ENCODE measurements at places on chromosomes 4 and X.

DNA sequence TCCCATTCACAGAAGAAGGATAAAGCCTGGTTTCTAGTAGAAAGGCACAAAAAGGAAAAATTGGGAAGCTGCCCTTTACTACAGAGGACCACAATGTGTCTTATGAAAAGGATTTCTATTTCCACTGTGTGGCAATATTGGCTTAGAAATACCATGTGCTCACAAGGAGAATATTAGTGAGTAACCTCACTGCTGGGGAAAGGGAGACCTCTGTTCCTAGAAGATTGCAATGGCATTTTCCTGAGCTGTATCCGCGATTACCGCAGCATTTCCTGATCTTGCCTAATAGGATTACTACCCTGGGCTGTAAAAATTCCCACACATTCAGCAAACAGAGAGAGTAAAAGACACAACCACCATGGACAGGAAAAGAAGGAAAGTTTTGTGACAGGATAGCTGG, 308.8 kb upstream of the TECRL start:
- no peak for DNase-seq

DNA sequence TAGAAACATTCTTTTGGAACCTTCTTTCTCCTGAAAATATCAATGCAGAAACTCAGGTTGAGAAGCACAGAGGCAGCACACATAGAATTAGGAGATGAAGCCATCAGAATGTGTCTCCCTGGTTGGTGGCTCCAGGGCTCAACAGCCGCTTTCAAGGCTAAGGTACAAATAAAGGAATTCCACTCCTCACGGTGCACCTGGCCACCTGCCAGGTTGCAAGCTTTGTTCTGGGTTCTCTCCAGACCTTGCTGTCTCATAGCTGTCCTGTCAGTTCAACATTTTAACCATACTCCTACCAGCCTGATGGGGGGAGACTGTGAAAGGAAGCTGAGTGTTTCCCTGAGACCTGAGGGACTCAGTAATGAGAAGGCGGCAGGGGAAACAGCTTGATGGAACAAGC, 96.3 kb upstream of the HPF1 start:
- peak; percentile 42 for DNase-seq

- DNase-seq: no peak
Measured at GRCh38 chr4:54746218-54746617, 88.5 kb downstream of the KIT start.

DNA sequence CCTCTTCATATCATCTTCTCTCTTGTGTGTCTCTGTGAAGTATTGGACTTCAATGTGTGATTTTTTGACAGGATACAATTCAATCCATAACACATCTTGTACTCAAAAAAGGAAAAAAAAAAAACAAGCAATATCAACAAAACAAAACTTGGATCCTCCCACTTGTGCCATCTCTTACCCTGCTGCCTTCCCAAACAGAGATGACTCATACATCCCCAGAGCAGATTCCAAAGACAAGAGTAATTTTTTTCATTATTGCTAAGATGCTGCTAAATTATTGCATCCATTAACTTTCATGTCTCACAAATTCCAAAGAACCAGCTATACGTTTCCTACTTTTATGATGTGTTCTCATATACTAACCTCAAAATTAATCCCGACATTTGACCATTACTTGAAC, 479.2 kb downstream of the GBA3 start:
- DNase-seq: no peak

DNA sequence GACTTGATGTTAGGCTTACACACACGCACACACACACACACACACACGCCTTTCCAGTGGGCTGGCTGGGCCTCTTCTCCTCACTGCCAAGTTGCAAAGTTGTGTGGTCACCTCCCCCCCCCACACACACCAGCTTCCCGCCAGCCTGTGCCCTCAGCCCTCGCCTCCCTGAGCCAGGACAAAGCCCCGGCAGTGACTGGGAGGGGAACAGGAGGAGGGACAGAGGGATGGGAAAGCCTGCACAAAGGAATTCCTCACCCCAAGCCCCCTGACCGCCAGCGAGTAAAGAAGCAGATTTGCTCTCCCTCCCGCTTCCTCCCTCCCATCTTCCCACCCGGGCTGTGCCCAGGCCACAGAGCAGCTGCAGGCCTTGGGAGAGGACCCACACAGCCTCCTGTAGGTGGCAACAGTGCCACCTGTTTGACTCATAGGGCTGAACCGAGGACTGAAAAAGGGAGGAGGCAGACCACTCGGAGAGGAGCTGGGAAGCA, at the start of gene GDPD2:
TSS of gene GDPD2 (plus strand) at position 464 of the 491 bp plus-strand sequence. CDS start 1,671 bp downstream, outside the sequence.
- DNase-seq: peak; percentile 92

GRCh38 chr4:74682567-74683359, 111.6 kb downstream of the BTC start:
- DNase-seq: peak; percentile 79

GRCh38 chr4:65669111-65670019, 924 bp downstream of the EPHA5 start:
- DNase-seq: peak; percentile 7

DNA sequence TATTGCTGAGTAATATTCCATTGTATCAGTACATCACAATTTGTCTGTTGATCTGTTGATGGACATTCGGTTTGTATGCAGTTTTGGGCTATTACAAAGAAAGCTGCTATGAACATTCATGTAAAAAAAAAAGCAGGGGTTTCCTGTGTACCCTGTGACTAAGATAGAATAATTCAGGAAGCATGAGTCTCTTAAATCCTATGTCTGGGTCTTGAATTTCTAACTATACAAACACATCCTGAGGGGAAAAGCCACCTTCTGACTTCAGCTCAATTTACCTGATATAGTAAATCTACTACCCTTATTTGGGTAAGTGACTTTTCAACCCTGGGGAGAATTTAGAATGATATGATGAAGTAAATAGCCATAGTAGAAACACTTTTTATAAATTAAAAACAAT, 94.6 kb upstream of the FUNDC1 start:
- DNase-seq: no peak

GRCh38 chrX:148871422-148872160, 371.2 kb downstream of the AFF2 start:
- DNase-seq: no peak

GRCh38 chr4:90537491-90537890, 410.3 kb downstream of the CCSER1 start:
- DNase-seq: no peak

DNA sequence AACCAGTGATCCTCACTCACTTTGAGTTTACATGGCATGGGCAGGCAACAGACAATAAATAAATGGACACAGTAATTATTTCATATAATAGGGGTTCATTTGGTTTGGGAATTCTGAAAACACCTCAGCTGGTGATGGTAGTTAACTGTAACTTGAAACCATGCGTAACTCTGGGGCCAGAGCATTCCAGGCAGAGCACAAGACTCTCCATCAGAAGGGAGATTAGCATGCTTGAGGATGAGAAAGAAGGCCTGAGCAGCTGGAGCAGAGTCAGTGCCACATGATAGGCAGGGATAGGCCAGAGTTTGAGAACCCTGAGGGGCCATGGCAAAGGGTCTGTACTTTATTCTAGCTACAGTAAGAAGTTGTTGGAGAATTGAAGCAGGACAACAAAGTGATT, 56.3 kb upstream of the CXCL8 start:
- DNase-seq: no peak

DNA sequence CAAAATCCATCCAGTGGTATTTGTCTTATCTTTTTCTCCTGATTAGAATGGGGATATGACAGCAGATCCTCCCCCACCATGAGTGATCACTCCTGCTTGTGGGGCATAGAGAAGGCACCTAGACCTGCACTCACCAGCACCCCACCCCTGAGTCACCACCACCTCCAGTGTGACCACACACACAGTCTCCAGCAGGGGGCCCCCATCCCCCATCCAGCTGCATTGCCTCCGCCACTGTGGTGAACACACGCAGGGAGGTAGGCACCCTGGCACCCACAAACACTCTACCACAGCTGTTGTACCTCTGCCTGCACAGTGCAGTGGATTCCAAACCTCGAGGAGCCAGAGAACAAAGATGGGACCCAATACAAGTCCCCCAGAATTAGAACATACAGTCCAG, 9.0 kb upstream of the MAGEA8 start:
- DNase-seq: peak; percentile 69

- no peak for DNase-seq
Measured at GRCh38 chr4:152635851-152636250, 43.9 kb downstream of the TMEM154 start.

Data from ELF-1 (cell line).